ENCODE measurements at places on chromosomes 5 and 9.
A peak's percentile ranks its signal among the peaks of the same experiment; 100 is the strongest.

DNA sequence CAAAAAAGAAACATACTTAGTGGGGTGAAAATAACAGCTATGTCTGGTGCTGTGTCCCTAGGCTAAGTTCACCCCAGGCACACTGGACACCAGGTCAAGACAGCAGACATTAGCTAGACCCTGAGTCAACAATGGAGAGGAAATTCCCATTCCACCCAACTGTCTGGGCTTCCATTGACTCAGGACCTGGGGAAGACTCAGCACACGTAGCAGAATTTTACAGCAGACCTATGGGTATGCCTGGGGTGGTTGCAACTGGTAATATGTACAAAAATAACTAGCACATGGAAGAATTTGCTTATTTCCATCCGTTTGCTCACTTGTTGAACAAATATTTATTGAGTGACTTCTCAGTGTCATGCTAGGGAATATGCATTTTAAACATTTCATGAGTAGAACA, 117.0 kb downstream of the GAS1 start:
- no peak for DNase-seq

- DNase-seq = no peak
These were observed 508.9 kb downstream of the NTRK2 start for GRCh38 chr9:85178474-85178873.

GRCh38 chr5:67019065-67019845, 177.3 kb downstream of the CD180 start:
- peak; percentile 14 for DNase-seq

DNA sequence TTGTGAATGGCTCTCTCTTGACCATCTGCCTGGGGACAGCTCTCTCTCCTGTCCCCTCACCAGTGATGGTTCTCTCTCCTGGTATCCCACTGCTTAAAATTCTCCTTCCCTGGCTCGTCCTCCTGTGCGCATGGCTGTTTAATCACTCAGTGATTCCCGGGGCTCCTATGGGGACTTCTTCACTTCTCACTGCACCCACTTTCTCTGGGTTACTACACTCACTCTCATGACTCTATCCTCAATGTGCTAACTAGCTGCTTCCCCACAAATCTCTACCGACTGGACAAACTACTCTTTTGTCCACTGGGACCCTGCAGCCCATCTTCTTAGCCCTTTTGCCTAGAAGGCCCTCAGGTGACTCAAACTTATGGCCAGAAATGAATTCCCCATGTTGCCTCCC, 89.1 kb upstream of the TBC1D2 start:
- DNase-seq = no peak

DNA sequence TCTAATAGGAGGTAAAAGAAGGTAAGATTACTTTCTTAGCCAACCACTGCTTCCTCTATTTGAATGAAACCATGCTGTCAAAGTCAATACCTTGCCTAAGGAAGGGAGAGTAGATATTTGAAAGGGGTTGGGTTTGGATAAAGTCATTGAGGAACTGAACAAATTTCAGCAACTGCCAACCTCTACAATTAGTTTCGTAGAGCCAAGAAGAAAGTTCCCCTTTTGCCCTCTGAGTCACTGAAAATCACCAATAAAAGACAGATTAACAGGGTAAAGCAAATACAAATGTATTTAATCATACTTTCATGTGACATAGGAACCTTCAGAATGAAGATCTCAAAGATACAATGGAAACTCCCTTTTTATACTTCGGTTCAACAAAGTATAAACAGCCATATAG, 615.7 kb downstream of the GABRG2 start:
- peak; percentile 90 for DNase-seq

GRCh38 chr5:78509884-78510769, 138.4 kb downstream of the LHFPL2 start:
- peak; percentile 17 for DNase-seq

DNA sequence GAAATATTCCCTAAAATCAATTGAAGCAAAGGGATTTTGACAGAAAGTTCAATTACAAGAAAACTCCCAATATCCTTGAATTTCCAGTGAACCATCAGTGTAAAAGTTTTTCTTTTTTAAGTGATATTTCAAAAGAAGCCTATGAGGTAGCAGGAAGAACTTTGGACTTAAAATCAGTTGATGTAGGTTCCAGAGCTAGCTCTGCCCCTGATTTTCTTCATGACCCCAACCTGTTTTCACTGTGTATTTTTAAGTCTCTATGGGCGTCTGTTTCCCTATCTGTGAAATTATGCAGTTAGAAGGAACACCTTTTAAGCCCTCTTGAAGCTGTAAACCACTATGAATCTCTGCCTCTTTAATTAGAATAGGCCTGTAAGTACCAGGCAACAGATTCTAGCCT, 66.2 kb upstream of the SLC1A1 start:
- DNase-seq = no peak

GRCh38 chr5:73214996-73215395, 42.0 kb downstream of the TMEM174 start:
- DNase-seq = no peak

- no peak for DNase-seq
These were observed 9.6 kb upstream of the FSD1L start for GRCh38 chr9:105438141-105438806.

- peak; percentile 49 for DNase-seq
These were observed 19.6 kb downstream of the TENT4A start for GRCh38 chr5:6732634-6733410.

DNA sequence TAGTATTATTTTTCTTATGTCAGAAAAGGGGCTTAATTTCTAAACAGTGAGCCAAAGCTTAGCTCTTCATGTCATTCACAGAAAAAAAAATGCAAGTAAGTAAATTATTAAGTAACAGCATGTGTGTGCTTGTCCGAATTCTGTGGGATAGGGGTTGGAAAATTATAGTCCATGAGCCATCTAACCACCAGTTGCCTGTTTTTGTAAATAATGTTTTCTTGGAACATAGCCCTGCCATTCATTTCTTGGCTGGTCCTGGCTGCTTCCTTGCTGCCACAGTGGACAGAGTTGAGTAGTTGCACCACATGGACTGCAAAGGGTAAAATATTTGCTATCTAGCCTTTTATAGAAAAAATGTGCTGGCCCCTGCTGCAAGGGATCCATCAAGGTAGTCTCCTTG, 513.7 kb upstream of the WWC1 start:
- DNase-seq = no peak

GRCh38 chr9:9719373-9720112, 893.3 kb downstream of the PTPRD start:
- DNase-seq = no peak

- no peak for DNase-seq
These were observed 856 bp upstream of the ATOSB start for GRCh38 chr9:35116539-35116897.

DNA sequence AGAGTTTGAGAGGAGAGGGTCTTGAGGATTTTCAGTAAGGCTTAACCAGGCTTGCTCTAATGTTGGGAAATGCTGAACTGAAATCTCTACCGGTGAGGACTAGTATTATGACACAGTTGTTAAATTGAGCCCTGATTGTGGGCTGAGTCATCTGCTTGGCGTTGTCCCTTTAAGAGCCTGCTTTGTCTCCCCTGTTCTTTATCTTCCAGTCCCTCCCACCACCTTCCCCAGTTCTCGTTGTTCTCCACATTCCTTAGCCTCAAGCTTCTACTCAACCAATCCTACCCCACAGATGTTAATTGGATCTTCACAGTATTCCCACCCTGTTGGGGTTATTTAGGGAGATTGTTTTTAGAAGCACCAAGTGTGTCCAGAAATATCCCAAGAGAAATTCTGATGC, 57.6 kb downstream of the ANKRD55 start:
- peak; percentile 46 for DNase-seq

DNA sequence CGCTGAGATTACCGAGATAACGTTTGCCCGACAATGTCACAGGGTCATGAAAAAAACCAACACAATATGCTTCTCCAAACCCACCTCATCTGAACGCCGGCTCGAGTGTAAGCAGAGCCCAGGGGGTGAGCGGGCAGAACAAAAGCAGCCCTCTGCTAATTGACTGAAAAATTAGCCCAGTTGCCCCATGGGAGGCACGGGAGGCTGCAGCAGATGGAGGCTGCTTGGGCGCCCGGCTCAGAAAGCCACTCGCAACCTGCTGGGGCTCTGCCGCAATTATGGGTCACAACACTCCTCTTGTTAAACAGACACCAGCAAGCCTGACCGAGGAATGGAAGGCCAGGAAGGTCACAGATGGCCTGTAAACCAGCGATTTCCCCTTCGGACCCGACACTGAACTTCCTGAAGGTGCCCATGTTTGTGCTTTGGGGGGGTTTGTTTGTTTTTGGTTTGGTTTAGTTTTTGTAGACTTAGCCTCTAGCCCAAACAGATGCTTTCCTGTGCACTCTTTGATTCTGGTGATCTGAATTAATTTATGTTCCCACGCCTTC, 104.6 kb upstream of the IRX1 start:
- DNase-seq = no peak

DNA sequence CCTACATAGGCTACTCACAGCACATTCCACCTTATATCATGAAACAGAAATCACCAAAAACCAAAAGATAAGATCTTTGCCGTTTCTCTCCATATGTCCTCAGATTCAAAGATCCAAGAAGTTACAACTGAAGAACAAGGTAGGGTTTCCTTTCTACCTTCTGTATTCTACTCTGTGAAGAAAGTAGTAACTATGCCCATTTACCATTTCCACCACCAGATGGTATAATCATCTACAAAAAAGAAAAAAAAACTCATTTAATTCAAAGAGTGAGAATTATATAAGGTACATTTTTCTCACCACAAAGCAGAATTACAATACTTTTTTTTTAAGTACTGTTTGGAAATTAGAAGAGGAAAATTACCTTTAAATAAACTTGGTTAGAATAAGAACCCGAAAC, 172.6 kb upstream of the PTGER4 start:
- no peak for DNase-seq

DNA sequence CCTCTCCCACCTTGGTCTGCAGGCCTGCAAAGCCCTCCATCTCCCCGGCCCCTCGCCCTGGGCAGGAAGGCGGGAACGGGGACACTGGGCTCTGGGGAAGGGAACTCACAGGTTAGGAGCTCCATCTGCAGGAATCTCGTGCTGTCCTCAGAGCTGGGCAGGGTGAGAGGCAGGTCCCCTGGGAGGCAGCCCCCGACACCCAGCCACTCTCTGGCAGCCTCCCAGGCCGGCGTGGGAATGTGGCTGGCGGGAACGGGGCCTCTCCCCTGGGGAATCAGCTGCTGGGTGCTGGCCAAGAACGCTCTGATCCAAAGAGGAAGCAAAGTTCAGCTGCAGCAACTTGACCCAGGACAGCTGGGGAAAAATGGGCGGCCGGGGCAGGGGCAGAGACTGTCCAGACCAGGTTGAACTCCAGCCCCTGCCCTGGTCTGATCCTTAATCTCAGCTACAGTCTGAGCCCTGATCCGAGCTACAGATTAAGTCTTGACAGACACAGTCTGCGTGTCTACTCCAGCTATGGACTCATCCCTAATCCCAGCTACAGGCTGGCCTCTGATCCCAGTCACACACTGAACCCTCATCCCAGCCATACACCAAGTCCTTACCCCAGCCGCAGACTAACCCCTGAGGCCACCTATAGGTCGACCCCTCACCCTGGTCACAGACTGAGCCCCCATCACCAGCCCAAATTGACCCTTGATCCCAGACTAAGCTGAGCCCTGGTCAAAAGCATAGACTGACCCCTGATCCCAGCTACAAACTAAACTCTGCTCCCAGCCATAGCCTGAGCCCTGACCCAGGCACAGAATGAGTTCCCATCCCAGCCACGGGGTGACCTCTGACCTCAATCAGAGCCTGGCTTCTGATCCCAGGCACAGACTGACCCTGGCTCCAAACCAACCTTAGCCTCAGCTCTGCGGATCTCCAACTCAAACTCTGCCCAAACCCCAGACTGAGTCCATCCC, 37.3 kb upstream of the EGFL7 start:
- DNase-seq = peak; percentile 22

DNA sequence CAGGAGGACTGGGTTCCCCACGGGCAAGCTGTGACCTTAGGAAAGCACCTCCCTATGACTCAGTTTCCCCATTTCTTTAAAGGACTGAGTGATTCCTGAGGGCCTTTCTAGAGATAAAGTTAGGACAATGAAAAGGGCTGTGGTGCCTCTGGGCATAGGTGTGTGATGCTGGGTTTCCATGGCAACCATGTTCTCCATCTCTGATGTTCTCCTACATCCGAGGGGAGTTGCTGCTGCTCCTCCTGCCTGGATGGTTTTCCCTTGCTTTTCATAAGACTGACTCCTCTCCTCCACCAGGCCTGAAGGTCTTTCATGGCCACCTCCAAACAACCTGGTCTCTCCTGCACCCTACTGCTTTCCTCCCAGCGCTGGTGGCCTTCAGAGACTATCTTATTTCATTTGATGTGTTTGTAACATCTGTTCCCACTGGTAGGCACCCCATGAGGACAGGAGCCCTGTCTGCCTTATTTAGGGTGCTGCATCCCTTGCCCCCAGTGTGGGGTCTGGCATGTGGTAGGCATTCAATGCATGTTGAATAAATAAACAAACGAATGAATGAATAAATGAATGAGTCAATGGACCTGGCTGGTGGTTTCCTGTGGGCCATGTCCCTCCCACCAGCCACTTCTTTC, 112.2 kb upstream of the HAND1 start:
- no peak for DNase-seq

DNA sequence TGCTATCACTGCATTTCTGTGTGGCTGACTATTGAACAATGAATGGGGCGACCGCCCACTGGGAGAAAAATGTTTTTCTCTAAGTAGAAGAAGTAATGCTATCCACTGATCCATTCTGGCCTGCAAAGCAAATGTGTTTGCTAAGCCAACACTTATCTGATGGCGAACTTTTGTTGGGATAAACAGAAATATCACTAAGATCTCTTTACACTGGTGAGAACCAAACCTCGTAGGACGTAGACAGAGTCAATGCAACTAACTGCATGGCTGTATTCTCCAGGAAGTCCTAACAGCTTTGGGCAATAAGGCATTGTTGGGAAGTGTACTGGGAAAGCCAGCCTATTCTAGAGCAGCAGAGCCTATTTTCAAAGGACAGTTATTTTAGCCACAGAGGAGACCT, 77.7 kb downstream of the ANKH start:
- DNase-seq = no peak

All from MV-4-11 (cell line).